Astrocyte (in vitro differentiated cells and primary cell): ENCODE measurements at places on chromosomes 2 and 18.

GRCh38 chr2:156522864-156523440 is 86.8 kb downstream of the GPD2 start:
- no peak for DNase-seq

GRCh38 chr2:200787351-200788120 is 24.2 kb upstream of the BZW1 start:
- peak; percentile 96 for DNase-seq

DNA sequence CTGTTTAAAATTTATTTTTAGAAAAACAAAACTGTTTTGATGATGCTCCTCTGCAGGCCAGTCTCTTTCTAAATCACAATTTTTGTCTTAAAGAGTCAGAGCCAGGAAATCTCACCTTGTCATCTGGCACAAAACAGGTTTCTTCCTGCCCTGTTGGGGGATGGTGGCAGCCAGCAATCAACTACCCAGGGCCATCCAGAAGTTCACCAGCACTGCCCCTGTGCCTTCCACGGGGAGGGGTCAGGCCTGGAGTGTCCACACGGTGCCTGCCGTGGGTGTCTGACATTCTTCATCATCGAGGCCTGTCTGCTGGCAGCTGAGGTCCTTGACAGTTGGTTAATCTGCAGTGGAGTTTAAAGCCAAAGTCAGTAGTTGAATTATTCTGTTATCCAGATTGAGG is 40.0 kb upstream of the BMP10 start:
- no peak for DNase-seq

DNA sequence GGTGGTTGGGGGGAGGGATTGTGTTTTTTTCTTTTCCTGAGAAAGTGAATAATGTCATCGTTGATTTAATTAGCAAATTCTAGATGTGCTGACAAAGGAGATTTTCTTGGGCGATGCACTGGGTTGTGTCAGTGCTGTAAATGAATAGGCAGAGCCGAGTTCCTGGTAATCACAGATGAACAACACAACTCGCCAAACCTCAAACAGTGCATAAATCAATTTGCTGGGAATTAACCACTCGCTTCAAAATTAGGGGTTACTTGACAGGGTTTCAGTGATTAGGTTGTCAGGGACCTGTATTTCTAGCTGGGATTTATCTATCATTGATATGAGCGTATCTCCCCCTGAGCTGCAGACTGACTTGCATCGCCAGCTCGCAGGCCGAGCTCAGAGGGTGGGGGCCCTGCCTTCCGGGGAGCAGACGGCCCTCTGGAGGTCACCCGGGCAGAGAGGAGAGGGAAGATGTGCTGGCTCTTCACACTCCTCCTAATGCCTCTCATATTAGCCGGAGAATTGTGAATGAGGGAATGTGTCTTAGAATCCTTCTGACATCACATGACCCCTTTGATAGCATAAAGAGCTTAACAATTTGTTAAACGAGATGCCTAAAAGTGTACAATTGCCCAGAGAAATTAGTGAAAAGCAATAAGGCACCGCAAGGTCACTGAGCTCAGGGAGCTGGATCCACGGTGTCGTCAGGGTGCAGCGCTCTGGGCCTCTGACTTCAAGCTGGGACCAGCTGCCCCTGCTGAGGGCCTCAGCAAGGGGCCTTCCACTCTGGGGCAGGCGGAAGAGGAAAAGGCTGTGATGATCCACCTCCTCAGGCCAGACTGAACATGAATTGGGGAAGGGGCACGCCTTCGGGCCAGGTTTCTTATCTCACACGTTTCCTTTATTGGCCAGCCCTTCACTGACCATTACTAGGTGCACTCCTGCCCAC is 48.9 kb downstream of the SMIM21 start:
- DNase-seq: no peak

DNA sequence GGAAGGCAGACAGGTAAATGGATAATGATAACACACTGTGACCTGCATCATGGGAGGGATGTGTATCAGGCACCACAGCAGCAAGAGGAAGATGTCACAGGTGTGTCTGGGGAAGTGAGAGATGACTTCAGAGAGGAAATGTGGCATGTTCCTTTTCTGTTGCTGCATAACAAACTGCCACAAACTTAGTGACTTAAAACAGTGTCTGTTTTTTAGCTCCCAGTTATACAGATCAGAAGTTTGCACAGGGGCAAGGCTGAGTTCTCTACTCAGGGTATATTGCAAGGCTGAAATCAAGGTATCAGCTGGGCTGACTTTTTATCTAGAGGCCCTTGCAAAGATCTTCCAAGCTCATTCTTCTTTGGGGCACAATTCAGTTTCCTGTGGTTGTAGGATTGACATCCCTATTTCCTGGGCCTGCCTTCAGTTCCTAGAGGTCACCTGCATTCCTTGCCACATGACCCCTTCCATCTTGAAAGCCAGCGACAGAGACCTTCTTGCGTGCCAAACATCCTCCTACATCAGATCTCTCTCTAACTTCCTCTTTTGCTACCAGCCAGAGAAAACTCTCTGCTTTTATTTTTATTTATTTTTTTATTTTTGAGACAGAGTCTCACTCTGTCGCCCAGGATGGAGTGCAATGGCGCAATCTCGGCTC is 2.1 kb upstream of the MAP3K2 start:
- no peak for DNase-seq

GRCh38 chr18:69941183-69941582 is 6.5 kb downstream of the CD226 start:
- no peak for DNase-seq

DNA sequence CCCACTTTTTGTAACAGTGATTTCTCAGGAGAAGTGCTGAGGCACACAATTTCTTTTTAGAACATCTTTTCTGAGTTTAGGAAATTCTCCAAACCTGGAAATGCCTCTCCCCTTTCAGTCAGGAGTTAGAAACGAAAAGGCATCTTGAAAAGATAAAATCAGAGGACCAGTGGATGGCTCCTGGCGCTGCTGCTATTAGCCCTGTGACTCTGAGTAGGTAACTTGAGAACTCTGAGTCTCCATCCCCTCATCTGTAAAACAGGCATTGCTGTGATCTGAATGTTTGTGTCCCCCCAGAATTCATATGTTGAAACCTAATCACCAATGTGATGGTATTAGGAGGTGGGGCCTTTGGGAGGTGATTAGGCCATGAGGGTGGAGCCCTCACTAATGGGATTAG is 50.2 kb downstream of the EHD3 start:
- no peak for DNase-seq

- DNase-seq: no peak
Observed at GRCh38 chr2:113698892-113699447, 57.5 kb downstream of the SLC35F5 start.

DNA sequence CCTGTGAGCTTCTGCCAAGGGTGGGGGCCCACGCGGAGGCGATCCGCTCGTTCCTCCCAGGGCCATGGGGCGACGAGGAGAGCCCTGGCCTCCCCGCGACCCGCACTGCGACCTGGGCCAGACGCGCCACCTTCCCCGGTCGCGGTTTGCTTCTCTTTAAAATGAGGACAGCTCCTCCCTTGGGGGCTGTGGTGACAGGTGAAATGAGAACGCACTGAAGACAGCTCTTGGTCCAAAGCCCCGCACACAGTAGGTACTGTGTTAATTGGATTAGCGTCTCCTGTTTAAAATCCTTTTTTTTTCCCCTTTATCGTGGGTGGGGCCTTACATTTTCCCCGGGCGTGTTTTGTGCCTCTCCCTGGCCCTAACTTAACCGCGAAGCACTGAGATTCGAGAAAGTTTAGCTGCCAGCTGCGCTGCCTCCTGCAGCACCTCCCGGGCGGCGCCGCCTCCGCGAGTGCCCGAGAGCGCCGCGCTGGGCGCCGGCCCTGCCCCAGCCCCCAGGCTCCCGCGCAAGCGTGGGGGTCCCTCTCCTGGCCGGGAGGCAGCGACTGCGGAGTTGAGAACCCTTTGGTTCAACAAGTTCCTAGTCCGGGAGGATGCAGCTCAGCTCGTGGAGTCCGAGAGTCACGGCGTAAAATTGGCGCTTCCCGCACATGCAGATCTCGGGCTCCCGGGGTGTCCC is 1.1 kb downstream of the HPCAL1 start:
- no peak for DNase-seq

DNA sequence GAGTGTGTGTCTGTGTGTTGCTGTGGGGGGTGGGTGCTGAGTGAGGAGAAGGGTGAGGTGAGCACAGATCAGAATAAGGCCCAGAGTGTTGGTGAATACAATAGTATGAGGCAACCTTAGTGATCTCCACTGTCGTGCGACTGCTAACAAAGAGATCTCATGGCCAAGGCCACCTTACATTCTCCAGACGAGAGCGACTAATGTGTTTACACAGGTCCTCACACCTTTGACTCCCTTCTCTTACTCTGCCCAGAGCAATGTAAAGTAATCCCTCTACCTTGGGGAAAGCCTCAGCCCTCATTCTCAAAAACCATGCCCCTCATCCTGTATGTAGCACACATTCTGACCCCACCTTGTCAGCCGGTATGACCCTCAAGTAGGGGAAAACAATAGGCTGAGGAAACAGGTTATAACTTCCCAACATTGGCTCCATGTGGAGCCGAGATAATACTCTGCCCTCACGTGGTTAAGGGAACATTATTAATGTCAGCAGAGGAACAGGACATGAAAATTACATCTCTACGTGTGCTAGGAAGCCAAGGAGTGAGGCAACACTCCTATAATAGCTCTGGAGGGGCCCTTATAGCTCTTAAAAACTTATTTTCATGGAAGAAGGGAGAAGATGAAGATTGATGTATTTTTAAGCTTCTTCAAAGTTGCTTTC is 323.0 kb upstream of the NT5C1B start:
- DNase-seq: no peak

GRCh38 chr2:42054714-42055430 is 7.1 kb downstream of the PKDCC start:
- no peak for DNase-seq

DNA sequence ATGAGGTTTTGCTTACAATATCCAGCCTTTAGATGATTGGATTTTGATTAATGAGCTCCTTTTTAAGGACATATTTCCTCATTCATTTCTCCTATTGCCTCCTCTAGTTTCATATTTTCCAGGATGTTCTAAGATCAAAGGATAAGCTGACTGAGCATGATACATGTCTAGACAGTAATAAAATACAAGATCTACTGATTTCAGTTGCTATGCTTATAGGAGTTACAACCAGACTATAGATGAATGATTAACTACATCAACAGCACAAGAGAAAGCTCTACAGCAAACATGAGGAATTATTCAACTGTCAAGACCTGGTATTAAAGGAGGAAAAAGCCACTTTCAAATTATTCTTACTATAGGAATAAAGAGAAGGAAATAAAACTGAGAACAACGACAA is 85.0 kb upstream of the LINC00305 start:
- no peak for DNase-seq

DNA sequence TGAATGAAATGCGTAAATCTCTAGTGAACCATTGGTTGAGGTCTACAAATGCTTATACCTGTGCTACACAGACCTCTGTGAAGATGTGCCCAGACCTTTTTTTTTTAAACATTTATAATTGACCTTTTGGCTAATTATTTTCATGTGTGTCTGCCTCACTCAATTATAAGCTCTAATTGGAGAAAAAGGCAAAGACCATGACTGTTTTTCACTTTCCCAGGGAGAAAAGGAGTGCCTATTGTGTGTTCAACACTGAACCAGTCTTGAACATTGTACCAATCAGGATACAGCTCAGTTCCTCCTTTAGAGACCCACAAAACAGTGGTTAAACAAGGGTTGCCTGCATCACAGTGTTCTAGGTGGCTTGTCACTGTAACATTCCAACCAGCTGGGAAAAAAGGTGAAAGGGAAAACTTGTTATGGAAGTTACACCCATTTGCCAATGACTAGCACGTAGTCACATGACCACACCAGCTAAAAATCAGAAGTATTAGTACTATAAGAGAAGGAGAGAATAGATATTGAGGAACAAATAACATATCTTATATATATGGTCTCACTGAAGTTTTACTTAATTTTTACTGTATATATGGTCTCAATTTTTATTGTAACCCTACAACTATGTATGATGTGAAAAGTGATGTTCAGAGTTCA is 13.4 kb downstream of the TANK start:
- DNase-seq: no peak

DNA sequence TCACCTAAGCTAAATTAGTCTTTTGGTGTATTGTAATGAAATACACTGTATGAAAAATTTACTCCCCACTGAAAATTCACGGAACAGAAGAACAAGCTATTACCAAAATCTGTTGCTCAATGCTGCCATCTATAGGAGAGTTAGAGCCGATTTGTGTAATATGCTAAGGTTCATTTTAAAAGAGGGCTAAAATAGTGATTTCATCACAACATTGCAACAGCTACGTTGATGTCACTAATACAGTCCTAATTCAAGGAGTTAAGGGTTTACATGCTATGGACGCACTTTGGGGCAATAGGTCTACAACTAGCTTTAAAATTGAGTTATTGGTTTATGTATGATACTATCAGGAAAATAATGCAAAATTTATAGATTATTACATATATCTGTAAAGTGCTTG is 3.0 kb upstream of the IRS1 start:
- peak; percentile 61 for DNase-seq

DNA sequence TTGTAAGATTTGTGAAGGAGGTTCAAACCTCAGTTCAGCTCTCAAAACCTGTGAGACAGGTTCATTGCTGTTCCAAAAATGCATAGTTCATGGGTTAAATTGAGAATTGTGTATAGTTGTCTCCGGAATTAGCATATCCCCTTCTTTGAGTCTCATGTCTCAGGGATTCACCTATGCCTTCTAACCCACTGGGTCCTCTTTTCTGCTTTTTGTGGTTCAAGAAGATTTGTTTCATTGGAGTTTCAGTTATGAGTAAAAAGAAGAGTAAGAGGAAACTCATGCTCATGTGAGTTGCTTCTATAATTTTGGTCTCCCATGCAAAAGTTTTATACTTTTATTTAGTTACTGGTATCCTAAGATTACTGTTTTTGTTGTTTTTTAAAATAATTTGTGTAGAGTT is 1219.8 kb upstream of the ZEB2 start:
- no peak for DNase-seq

GRCh38 chr2:14978845-14979244 is 346.3 kb downstream of the LRATD1 start:
- DNase-seq: peak; percentile 3

DNA sequence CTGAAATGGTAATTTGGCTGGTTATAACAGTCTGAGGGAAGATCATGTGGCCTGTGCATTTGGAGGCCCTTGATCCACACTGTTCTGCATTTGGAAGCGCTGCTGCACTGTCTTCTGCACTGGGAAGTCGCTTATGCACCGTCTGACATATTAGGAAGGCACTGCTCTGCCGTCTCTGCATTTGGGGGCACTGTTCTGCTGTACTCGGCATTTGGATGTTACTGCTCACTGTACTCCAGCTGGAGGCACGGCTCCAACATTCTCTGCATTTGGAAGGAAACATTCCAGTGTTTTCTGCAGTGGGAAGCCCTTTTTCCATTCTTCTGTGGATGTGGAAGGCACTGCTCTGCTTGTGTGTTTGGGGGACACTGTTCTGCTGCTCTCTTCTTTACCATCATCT is 9.6 kb upstream of the PROM2 start:
- DNase-seq: no peak

GRCh38 chr2:26269571-26270158 is 24.9 kb downstream of the HADHB start:
- DNase-seq: no peak

GRCh38 chr2:69185807-69186206 is 172.8 kb downstream of the ANTXR1 start:
- no peak for DNase-seq
